ENCODE measurements at places on chromosomes 16 and 17. TPM values are rescaled to one million over a fixed set of nuclear protein-coding genes. Genes with fewer than 3 reads are reported as not detected.

- no peak overlapping the region for H3K4me3 ChIP-seq
- no peaks in the 10 kb centered on the region for H3K27me3 ChIP-seq
- no peak for DNase-seq
- no peak overlapping the region for H3K27ac ChIP-seq
Observed at GRCh38 chr17:77107506-77108433, 33.0 kb upstream of the SEC14L1 start.

DNA sequence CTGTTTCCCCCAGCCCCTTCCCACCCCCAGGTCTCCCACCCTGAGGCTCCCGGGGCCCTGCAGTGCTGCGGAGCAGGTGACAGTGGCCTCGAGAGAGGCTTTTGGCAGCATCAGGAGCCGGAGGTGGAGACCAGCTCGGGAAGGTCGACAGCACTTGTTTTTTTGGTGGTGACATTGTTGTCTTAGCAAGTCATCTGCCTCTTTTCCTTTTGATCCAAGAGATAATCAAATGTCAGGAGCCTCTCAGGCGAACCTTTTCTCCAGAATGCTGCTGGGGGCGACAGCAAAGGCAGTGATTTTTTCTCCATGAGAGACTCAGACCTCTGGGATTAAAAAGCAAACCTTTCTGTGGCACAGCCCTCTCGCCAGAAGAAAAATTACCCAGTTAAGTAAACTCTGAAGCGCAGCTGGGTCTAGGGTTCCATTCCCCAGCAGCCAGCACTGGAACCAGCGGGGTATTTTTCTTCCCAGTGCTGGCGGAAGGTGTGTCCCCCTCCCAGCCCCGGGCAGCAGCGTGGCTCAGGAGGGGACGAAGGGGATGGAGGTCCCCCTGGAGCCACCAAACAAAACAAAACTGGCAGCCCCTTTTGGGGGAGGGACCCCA lies 37.2 kb downstream of the GRIN2C start:
- peaks cover 10% of the 10 kb centered on the region for H3K36me3 ChIP-seq
- no peak overlapping the region for H3K4me3 ChIP-seq
- no peaks in the 10 kb centered on the region for H3K27me3 ChIP-seq
- no peak overlapping the region for H3K27ac ChIP-seq
- DNase-seq: no peak

DNA sequence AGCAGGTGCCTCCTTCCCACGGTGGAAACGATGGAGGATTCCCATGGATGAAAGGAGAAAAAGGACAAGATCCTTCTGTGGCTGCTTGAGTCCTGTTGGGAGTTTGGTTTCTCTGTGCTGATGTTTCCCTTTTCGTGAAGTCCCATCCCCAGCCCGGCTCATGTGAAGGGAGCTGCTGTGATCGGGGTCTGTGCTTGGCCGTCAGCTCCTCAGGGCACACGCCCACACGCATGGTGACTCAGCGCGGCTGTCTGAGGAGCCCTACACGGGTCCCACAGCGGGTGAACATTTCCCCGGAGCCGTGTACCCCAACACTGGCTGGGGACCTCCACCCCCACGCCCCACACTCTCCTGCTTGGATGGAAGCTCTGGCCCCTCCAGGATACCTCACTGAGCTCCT lies 44.5 kb upstream of the SSTR5 start:
- peaks cover 5% of the 10 kb centered on the region for H3K4me1 ChIP-seq
- no peak overlapping the region for H3K4me3 ChIP-seq
- no peak overlapping the region for H3K27ac ChIP-seq
- H3K36me3 ChIP-seq: no peaks in the 10 kb centered on the region
- no peak for DNase-seq
- H3K27me3 ChIP-seq: peaks cover 10% of the 10 kb centered on the region

GRCh38 chr17:28282596-28282995 lies 36.4 kb upstream of the TMEM97 start:
- H3K4me1 ChIP-seq: peaks cover 10% of the 10 kb centered on the region
- no peak for DNase-seq
- peaks cover 10% of the 10 kb centered on the region for H3K27me3 ChIP-seq

- no peaks in the 10 kb centered on the region for H3K36me3 ChIP-seq
- H3K4me3 ChIP-seq: no peak overlapping the region
- no peaks in the 10 kb centered on the region for H3K27me3 ChIP-seq
- no peak overlapping the region for H3K27ac ChIP-seq
- no peaks in the 10 kb centered on the region for H3K4me1 ChIP-seq
Observed at GRCh38 chr17:76932402-76933333, 64.5 kb downstream of the MGAT5B start.

- no peaks in the 10 kb centered on the region for H3K27me3 ChIP-seq
- peak overlapping the region; percentile 9 for H3K4me3 ChIP-seq
- no peaks in the 10 kb centered on the region for H3K36me3 ChIP-seq
- peak overlapping the region; percentile 74 for H3K27ac ChIP-seq
Observed at GRCh38 chr17:73591296-73592078, 52.8 kb downstream of the SDK2 start.

- H3K27ac ChIP-seq: no peak overlapping the region
- H3K4me3 ChIP-seq: no peak overlapping the region
- no peak for DNase-seq
- no peaks in the 10 kb centered on the region for H3K27me3 ChIP-seq
Observed at GRCh38 chr17:41468346-41468745, 1.2 kb upstream of the KRT32 start.

GRCh38 chr16:66563574-66564334 lies 2.5 kb upstream of the CMTM1 start:
- peak overlapping the region; percentile 14 for H3K27ac ChIP-seq
- peaks cover 56% of the 10 kb centered on the region for H3K4me1 ChIP-seq
- peaks cover 49% of the 10 kb centered on the region for H3K36me3 ChIP-seq
- DNase-seq: no peak
- H3K4me3 ChIP-seq: no peak overlapping the region

DNA sequence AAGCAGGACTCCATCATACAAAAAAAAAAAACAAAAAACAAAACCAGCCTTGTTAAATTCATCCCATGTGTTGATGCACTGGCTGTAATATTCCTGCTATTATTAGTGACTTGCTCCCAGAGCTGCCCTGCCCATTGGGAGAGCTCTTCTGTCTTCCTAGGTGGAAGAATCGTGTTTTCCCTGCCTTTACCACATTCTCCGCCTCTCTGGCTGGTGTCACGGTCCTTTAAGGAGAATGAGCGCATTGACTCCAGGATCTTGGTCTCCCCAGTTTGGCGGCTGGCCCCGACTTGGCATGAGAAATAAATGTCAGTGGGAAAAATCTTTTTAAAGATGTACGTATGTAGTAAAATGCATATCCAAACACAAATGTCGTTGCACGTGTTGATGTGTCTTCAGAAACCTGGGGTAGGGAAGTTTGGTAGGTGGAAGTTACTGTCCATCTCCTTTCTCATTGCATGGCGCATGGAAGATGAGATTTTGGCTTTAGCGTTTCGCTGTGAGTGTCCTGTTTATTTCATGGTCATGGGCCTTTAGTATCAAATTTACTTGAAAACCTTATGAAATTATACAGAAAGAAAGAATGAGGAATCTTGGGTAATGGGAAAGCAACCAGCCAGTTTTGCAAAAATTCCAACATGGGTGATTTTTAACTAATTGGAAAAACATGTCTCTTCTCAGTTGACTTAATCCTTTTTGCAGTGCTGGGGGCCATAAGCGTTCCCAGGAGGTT lies 15.5 kb downstream of the RMI2 start:
- no peak overlapping the region for H3K27ac ChIP-seq
- peaks cover 63% of the 10 kb centered on the region for H3K4me1 ChIP-seq
- DNase-seq: no peak
- no peaks in the 10 kb centered on the region for H3K36me3 ChIP-seq
- H3K27me3 ChIP-seq: no peaks in the 10 kb centered on the region

GRCh38 chr16:84278968-84279367 lies 15.7 kb upstream of the WFDC1 start:
- H3K27me3 ChIP-seq: no peaks in the 10 kb centered on the region
- DNase-seq: no peak
- no peaks in the 10 kb centered on the region for H3K36me3 ChIP-seq

DNA sequence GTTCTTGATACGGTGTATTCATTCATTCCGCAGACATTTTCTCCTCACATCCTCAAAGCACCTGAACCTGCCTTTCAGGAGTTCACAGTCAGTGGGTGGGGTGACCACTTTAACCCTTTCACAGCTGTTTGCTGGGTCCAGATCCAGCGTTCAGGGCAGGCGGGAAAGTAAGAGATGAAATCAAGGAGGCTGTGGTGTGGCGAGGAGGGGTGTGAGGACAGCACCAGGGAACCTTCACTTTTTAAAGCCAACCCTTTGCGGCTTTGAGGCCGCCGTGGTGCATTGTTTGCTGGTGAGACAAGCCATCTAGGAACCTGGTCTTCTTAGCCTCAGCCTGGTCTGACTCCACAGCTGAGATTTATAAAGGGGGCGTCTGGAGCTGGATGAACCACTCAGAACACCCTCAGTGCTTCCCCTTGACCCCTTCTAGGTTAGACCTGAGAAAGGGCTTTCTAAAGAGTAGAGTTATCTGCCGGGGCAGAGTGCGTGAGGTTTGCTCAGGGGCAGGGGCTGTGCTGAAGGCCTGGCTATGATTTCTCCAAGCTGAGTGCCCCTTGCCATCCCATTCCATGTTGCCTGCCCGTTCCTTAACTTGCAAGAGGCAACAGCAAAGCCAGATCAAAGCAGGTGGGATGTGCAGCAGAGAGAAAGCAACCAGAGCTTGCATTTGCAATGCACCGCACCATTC lies 933 bp downstream of the CCR7 start:
- H3K4me3 ChIP-seq: peak overlapping the region; percentile 96
- peak; percentile 65 for DNase-seq
- H3K36me3 ChIP-seq: peaks cover 59% of the 10 kb centered on the region
- peak overlapping the region; percentile 100 for H3K27ac ChIP-seq
- H3K4me1 ChIP-seq: peaks cover 56% of the 10 kb centered on the region
- no peaks in the 10 kb centered on the region for H3K27me3 ChIP-seq

- peak overlapping the region; percentile 93 for H3K4me3 ChIP-seq
- peaks cover 69% of the 10 kb centered on the region for H3K4me1 ChIP-seq
- no peaks in the 10 kb centered on the region for H3K27me3 ChIP-seq
- peak; percentile 62 for DNase-seq
Observed at GRCh38 chr17:29588562-29589411, 661 bp downstream of the GIT1 start.

GRCh38 chr17:31802502-31802901 lies 56.5 kb downstream of the COPRS start:
- no peak for DNase-seq
- H3K27ac ChIP-seq: no peak overlapping the region
- H3K4me3 ChIP-seq: no peak overlapping the region
- H3K4me1 ChIP-seq: no peaks in the 10 kb centered on the region

DNA sequence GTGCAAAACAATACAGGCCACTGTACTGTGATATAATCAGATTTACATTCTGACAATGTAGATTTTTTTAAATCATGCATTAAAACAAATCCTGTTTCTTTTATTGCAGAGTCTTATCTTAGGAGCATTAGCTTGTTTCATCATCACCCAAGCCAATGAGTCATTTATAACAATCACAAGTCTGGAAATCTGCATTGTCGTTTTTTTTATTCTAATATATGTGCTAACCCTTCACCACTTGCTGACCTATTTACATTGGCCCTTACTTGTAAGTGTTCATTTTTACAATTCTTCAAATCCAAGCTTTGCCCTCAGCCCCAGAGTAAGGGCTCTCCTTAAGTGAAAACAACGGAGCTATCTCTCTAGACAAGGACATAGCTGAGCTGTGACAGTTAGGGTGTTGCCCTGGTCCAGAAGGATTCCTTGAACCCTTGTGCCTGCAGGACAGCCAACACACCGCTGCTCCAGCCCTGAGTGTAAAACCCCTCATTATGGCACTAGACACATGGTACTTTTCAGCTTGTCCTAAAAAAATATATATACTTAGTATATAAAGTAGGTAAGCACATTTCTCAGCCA lies 3.7 kb downstream of the CMTM1 start:
- no peak overlapping the region for H3K4me3 ChIP-seq
- DNase-seq: no peak
- H3K27ac ChIP-seq: no peak overlapping the region
- H3K36me3 ChIP-seq: peaks cover 20% of the 10 kb centered on the region
- H3K4me1 ChIP-seq: peaks cover 11% of the 10 kb centered on the region

GRCh38 chr16:25279491-25279890 lies 21.8 kb upstream of the ZKSCAN2 start:
- H3K4me3 ChIP-seq: no peak overlapping the region
- no peak for DNase-seq
- peaks cover 2% of the 10 kb centered on the region for H3K27me3 ChIP-seq

DNA sequence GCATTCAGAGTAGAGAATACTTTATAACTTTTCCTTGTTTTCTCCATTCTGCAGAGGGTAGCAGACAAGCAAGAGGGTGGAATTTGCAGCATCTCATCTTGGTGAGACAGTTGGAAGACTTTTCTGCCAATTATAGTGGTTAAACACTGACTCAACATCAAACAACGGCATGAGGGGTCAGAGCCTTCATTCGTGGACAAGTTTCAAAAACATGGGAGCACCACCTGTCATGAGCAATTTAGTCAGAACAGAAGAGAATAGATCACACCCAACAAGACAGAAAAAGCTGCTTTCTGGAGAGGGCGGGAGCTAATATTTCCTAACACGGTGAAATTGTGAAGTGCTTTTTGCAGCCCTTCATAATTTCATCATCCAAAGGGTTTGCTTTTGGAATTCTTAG lies 17.9 kb upstream of the ZNF652 start:
- no peak overlapping the region for H3K27ac ChIP-seq
- H3K36me3 ChIP-seq: no peaks in the 10 kb centered on the region
- DNase-seq: no peak

- no peak overlapping the region for H3K27ac ChIP-seq
- peaks cover 26% of the 10 kb centered on the region for H3K4me1 ChIP-seq
- H3K36me3 ChIP-seq: peaks cover 2% of the 10 kb centered on the region
- no peak for DNase-seq
- no peak overlapping the region for H3K4me3 ChIP-seq
Observed at GRCh38 chr17:81923302-81924260, 4.0 kb downstream of the MAFG start.

DNA sequence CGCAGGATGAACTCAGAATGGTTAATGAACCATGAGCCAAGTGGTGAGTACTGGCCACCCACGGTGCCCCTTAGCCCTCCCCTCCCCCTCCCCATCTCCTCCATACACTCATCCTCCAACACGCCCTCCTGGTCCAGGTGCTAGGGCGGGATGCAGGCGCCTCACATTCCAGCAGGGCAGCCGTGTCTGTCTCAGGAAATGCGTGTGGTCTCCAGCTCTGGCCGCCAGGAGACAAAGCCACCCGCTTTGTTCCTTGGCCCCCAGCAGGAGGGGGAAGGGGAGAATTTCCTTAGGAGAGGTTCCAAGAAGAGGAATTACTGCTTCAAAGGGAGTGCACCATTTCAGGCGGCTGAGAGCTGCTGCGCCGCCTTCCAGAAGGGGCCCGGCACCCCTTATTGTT lies 29.7 kb upstream of the RMI2 start:
- no peaks in the 10 kb centered on the region for H3K36me3 ChIP-seq
- no peaks in the 10 kb centered on the region for H3K27me3 ChIP-seq
- no peak for DNase-seq
- H3K4me3 ChIP-seq: no peak overlapping the region
- H3K4me1 ChIP-seq: peaks cover 26% of the 10 kb centered on the region

- no peaks in the 10 kb centered on the region for H3K4me1 ChIP-seq
- no peaks in the 10 kb centered on the region for H3K27me3 ChIP-seq
- H3K4me3 ChIP-seq: no peak overlapping the region
- DNase-seq: no peak
- H3K36me3 ChIP-seq: peaks cover 8% of the 10 kb centered on the region
- H3K27ac ChIP-seq: no peak overlapping the region
Observed at GRCh38 chr17:60188759-60189158, 39.0 kb downstream of the CA4 start.

CHD9NB gene
- 0.17 TPM for total RNA-seq

KRT15 gene
- total RNA-seq: not detected

TBC1D3L gene
- total RNA-seq: 7.1 TPM

FN3K gene
- total RNA-seq: 1.8 TPM

TBC1D3C gene
- total RNA-seq: not detected

HOXB7 gene
- not detected for total RNA-seq

CD300C gene
- not detected for total RNA-seq

HEATR9 gene
- total RNA-seq: not detected

ZG16 gene
- not detected for total RNA-seq

OR2C1 gene
- total RNA-seq: not detected

RNF43 gene
- total RNA-seq: 0.38 TPM

VPS9D1 gene
- 0.91 TPM for total RNA-seq
